Right lung (tissue), 10 donors: ENCODE measurements at places on chromosomes 7 and 10.

DNA sequence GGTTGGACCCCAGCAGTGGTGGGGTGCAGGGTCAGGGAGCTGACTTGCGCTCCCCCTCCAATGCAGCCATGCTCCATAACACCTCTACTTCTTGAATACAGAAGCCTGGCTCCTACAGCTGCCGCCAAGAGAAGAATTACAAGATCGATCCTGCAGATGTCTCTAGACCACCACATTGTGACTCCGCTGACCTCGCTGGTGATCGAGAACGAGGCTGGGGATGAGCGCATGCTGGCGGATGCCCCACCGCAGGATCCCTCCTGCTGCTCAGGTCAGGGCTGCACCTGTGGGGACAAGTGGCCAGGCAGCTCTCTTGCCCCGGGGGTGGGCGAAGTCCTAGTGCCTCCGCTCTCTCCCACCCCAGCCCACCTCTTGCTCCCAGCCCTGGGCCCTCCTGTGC, 31.7 kb downstream of the ITIH2 start:
- DNase-seq = no peak

- DNase-seq = no peak
These were observed 239.0 kb downstream of the MGMT start for GRCh38 chr10:129706081-129706480.

DNA sequence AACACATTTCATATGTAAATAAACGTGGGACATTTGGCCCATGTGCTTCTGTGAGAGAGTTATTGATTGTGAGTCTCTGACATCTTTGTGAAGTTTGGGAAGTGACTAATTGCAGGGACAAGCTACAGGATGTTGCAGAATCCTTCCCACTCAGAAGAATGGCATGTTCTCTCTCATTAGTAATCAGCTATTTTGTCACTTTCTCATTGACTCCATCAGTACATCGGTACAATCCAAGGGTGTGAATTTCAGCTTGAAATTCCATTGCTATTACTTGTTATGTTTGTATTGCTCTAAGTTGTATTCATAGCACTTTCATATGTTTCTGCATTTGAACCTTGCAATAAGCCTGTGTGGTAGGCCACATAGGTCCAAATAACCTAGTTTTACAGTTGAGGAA, 100.0 kb upstream of the KCNMA1 start:
- DNase-seq = no peak

DNA sequence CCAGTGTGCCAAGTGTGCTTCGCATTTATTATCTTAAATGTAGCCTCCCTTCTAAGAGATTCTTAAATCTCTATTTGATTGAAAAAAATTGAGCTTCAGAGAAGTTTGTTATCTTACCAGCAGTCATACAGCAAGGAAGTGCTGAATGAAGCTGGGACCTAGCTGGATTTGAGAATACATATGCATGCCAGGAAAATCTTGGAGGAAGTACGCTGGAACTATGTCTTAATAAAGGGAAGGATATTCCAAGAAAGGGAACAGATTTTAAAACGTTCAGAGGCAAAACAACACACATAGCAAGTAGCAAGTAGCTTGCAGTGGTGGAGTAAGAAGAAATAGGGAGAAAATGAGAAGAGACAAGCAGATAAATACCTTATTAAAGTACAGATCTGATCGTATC, 1.5 kb downstream of the CFAP70 start:
- no peak for DNase-seq

DNA sequence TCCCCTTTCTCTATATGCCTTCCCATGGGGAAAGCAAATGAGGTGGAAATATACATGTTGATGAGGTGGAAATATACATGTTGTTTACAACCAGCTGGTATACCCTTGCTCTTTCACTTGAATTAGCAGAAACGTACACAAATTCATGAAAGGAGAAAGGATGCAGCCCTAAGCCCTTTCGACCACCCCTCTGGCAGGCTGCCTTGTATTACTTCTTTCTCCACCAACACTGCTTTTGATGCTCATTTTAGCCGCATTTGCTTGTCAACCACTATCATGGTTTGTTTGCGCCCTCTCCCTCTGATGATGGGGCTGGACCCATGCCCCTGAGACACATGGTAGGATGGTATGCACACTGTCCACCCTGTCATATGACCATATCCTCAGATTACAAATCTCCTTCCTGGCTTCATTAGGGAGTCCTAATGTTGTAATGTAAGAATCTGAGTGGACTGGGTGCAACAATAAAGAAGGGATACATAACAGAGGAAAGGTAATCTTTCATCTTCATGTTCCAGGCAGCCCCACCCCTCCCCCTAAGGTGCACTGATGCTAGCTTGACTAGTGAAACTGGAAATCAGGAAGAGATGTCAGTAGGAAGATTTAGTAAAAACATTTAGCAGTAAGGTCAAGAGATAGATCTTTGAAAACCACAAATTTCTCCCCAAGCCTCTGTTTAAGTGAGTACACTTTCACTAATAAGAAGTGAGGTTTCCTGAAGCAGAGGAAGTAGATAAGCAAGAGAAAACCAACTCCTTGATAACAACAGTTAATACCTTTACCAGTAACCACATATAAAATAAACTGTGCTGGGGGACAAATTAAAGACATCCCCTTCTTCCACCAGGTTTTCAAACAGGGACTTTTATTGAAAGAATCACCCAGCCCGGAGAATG, 536.8 kb upstream of the NRP1 start:
- DNase-seq = no peak

DNA sequence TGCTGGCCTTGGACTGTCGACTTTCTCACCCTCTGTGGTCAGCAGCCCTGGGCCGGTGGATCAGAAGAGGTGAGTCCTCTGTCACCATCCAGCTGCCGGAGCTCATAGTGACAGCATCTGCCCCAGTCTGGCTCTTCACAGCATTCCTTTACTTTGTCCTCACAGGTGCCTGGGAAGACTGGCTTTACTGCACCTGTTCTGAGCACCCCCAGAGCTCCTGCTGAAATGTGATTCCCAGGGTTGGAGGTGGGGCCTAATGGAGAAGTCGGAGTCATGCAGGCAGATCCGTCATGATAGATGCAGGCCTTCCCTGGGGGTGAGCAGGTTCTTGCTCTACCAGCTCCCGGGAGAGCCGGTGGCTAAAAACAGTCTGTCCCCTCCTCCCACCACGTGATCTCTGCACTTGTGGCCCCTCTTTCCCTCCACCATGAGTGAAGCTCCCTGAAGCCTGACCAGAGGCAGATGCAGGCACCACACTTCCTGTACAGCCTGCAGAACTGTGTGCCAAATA, 171.5 kb downstream of the ZMYND11 start:
- no peak for DNase-seq

DNA sequence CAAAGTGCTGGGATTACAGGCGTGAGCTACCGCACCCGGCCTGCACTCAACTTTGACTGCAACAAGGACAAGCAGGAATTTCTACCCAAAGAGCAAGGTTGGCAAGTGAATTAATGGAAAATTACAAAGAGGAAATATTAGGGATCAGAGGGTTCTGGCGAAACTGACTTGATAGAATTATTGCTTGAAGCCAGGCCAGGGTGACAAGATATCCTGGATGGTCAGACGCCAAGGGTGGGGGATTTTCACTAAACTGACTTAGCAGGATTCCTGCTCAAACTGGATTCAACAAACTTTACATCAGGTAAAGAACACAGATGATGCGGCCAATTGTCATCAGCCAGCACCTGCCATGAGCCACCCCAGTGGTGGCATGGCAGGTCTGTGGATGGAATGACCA, 603.6 kb upstream of the MGMT start:
- no peak for DNase-seq

- no peak for DNase-seq
These were observed 179.5 kb downstream of the ZWINT start for GRCh38 chr10:56181607-56182006.

DNA sequence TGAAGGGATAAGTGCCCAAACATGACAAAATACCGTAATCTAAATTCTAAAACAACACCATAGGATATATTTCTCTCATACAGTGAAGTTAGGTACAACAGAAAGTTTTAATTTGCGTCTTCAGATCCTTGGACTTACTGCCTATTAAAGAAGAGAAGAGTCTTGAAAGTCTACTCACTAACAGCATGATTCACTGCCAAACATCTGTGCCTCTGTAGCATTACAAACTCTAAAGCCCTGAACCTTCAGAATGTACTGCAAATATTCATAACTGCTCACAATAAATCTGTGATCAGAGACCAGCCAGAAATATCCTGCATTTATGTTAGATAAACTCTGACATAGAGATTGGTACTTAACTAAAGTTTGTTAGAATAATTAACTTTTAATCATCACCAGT, 365.3 kb downstream of the PARD3 start:
- DNase-seq = no peak

- DNase-seq = no peak
These were observed 348.5 kb downstream of the GRID1 start for GRCh38 chr10:86017841-86018734.

GRCh38 chr10:3255075-3255474, 82.5 kb upstream of the PITRM1 start:
- DNase-seq = no peak

DNA sequence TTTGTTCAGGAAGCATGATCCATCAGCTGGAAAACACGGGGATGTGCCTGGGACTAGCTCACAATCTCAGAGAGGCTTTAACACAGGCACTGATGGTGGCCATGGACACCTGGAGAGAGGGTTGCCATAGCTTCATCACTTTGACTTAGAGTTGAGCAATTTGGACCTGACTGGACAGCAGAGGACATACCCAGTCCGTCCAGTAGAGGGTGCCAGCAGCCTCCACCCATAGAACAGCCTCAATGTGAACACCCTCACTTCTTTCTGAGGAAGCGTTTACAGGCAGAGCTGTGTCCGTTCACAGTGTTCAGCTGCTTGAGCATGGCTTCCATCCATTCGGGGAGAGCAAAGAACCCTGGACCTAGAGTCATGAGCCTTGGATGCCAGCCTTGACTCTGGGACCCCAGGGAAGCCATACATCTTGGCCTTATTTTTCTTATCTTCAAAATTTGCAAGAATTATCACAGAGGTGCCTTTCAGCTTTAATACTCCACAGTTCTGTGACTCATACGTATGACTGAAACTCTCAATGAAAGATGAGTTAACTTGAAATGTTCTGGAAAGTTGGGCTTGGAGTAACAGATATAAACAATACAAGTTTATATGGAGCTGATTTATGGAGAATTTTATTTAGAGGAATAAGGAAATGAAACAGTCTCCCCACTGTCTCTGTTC, 302.9 kb upstream of the PODXL start:
- DNase-seq = no peak

DNA sequence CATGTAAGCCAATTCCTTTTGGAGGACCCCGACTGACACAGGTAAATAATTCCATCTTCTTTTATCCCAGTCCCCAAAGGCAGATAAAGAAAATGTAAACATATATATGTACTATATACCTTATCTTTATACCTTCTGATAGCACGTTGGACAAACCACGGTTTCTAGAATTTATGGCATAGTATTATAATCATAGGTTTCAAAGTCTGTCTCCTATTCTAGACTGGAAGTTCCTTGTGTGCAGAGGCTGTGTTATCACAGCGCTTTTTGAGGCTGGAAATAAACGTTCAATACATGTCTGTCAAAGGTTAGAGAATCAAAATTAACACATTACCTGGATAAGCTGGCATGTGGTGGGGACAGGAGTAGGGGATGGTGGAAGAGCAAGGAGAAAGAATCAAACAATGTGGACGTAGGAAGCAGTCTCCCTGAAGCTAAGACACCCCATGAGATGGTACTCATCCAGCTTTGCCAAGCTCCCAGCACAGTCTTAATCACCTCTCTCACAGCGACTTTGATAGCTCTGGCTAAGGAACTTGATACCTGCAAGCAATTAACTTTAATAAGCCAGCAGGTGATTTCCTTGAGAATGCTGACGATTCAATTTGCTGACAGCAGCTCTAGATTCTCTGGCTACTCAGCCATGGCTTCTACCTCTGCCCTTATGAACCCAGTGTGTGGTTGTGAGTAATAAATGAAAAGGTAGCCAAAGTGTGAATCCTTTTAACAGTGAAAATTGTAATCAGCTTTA, 208.4 kb upstream of the LRRTM3 start:
- no peak for DNase-seq

DNA sequence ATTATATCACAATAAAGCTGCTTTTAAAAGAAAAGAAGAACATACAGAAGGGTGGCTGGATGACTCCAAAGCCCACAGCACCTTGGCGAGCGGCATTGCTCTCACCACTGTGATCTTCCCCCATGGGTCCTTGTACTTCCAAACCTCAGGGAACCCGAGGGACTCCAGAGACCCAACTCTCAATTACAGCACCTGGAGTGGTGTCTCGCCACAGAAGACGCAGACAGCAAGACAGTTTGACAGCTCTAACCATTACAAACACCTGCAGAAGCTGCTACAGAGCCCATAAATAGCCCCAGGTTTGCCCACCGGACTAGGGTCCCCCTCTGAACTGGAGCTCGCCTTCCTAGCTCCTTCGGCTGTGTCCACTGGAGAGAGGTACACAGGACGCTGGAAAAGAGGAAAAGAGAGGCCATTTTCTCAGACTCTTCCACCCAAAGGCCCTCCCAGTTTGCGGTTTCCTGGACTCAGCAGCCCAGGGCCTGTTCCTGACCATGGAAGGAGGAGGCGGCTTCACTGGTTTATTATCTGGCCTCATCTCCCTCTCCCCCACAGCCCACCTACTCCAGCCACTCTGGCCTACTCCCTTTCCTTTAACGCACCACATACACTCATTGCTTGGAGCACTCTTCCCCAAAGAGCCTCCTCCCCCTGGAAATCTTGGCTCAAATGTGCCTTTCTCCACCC, 1.9 kb downstream of the PIK3AP1 start:
- no peak for DNase-seq

GRCh38 chr10:3493621-3494020, 291.4 kb downstream of the KLF6 start:
- DNase-seq = no peak

DNA sequence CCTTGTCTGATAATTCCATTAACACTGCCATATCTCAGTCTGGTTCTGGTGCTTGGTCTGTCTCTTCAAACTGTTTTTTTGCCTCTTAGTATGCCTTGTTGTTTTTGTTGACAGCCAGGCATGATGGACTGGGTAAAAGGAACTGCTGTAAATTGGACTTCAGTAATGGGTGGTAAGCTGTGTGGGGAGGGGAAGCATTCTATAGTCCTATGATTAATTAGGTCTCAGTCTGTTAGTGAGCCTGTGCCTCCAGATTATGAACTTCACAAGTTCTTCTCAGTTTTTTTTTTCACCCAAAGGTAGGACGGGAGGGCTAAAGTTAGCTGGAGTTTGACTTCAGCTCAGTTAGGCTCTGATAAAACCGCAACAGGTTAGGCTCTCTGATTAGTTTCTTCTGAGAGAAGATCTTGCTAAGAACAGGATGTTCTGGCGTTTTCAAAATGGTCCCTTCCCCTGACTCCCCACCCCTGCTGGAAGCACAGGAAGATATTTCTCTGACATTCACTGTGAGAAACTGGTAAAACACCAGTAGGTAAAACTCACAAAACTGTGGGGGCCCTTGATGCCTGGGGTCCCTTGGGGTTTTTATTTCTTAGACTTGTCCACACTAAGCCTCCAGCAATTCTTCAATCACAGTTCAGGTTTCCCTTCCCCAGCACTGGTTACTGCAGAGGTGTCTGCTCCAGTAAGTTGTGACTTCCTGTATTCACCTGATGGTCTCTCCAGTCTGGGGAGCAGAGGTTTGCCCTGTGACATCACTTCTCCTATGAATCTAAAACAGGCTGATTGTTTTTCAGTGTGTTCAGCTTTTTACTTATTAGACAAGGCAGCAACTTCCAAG, 43.3 kb upstream of the CCDC71L start:
- DNase-seq = no peak
